ENCODE measurements at places on chromosomes 3 and 15.

DNA sequence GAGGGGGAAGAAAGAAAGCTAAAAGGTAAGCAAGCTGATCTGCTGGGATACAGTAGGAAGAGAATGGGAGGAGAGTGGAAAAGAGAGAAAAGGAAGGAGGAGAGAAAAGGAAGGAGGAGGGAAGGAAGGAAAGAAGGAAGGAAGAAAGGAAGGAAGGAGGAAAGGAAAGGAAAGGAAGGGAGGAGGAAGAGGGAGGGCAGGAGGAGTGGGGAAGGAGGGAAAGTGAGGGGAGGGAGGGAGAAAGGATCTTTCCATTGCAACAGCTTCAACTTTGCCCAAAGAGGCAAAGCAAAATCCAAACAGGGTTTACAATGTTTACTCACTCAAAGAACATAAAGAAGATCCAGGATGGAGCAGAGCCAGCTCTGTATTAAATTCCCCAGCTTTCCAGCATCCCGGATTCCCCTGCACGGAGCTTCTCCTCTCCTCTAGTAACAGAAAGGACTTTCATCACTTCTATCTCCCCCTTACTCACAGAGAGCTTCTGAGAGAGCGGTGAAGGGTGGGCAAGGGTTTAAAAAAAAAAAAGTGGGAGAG is 494.2 kb upstream of the PROK2 start:
- DNase-seq, result no peak

GRCh38 chr15:39585389-39585841 is 4.5 kb downstream of the THBS1 start:
- no peak for DNase-seq

- DNase-seq, result no peak
These were observed 8.9 kb downstream of the UBAP1L start for GRCh38 chr15:65106011-65106590.

- no peak for DNase-seq
These were observed 103.6 kb upstream of the ICE2 start for GRCh38 chr15:60582370-60583036.

GRCh38 chr15:90845201-90845949 is 23.0 kb upstream of the FURIN start:
- DNase-seq, result peak; percentile 39

- DNase-seq, result no peak
These were observed 209.5 kb upstream of the TRIM42 start for GRCh38 chr3:140468407-140468806.

DNA sequence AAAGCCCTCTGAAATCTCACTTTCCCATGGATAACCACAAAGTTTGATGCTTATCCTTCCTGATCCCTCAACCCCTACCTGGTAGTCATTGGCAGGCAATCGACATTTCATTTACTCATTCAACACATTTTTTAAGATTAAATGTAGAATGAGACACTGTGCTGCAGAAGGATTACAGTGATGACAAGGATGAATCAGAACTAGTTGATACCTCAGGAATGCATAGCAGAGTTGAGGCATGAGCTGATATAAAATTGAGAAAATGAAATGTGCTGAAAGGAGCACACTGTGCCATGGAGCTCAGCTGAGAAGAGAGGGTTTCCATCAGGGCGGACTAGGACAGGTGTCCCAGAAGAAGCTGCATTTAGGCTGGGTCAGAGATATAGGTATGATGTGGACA is 48.9 kb upstream of the ACTL6A start:
- DNase-seq, result no peak

GRCh38 chr3:177351757-177352158 is 154.5 kb upstream of the TBL1XR1 start:
- no peak for DNase-seq

GRCh38 chr3:134369861-134370596 is 4.2 kb downstream of the AMOTL2 start:
- no peak for DNase-seq

- DNase-seq, result no peak
These were observed 8.2 kb upstream of the TIMMDC1 start for GRCh38 chr3:119490153-119490552.

DNA sequence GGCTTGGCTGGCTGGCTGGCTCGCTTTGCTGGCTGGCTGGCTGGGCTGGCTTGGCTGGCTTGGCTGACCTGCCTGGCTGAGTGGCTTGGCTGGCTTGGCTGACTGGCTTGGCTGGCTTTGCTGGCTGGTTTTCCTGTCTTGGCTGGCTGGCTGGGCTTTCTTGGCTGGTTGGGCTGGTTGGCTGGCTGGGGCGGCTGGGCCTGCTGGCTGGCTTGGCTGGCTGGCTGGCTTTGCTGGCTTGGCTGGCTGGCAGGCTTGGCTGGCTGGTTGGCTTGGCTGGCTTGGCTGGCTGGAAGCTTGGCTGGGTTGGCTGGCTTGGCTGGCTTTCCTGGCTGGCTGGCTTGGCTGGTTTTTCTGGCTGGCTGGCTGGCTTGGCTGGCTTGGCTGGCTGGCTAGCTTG is 435.6 kb downstream of the GOLGA6L6 start:
- DNase-seq, result no peak

- no peak for DNase-seq
These were observed 790.1 kb downstream of the PLOD2 start for GRCh38 chr3:145370870-145371269.
